Esophagus squamous epithelium (tissue), 5 donors: ENCODE measurements at places on chromosomes 5 and 9.

- no peak for DNase-seq
Observed at GRCh38 chr5:107919969-107920368, 249.2 kb upstream of the EFNA5 start.

DNA sequence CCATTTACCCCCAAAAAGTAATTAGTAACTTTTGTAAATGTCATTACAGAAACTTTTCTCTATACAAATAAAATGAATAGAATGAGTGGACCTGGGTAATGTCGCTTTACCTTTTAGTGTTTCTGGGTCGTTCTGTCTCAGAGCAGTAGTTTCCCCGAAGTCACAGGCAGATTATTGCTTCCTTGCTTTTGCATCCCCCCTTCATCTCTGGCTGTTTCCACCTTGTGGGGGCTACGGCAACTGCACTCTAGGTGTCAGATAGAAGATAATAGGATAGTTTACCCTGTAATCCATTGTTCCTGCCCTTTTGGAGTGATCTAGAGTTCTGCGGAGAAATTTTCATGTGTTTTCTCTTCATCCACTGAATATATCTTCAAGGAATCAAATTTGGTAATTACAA lies 68.7 kb downstream of the PRR16 start:
- no peak for DNase-seq

- DNase-seq: no peak
Observed at GRCh38 chr5:6686915-6687409, 26.3 kb upstream of the TENT4A start.

GRCh38 chr5:31156631-31157160 lies 36.8 kb upstream of the CDH6 start:
- DNase-seq: no peak

DNA sequence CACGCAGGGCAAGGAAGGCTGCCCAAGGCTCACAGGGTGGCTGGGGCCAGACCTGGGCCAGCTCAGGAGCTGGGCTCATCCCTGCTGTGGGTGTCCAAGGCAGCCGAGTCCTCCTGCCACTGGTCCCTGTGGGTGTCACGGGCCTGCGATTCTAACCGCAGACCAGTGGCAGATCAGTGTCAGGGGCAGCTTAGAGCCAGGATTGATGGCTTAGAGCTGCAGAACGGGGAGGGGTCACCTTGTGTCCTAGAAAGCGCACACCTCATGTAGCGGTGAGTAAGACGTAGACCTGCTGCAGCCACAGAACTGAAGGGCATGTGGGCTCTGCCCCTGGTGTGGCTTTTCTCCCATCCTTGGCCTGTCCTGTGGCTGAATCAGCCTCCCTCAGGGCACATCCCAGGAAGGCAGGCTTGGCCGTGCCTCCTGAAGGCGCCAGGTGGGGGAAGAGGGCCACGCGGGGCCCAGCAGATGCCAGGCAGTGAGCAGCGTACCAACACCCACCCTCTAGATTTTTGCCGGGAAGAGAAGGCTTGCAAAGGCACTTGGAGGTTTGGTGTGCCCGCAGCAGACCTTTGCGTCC lies 78.3 kb upstream of the FCN2 start:
- no peak for DNase-seq

DNA sequence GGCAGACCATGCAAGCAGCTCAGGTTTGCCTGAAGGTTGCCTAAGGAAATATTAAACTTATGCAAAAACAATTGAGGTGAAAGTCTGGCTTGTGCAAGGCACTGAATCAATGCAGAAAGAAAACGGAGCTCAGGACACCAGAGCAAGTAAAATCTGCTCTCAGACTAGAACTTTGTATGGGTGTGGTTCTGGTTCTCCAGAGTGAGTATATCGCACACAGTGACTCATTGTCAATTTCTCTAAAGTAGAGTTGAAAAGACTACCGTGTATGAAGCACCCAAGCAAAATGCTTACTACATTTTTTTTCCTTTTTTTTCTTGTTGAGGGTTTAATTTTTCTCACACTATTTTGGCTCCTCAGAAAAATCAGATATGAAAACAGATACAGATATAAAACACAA lies 650.3 kb upstream of the CDH10 start:
- no peak for DNase-seq

DNA sequence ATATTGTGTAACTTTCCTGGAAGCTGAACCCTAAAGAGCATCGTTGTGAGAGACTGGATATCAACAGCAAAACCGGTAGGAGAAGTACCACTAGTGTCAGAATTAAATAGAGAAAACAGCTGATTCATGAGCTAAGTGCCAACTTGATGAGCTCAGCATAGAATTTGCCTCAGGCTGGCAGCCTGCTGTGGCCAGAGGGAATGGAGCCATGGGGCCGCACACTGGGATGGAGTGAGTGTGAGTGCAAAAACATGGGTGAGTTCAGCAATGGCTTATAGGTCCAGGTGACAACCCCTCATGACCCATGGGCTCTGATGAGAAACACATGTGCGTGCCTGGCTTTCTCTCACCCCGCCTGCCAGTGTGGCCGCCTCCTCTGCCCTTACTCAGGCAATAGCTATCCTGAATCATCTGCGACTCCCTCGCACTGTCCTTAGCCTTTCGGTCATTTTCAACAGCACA lies 25.4 kb downstream of the ADAMTS16 start:
- DNase-seq: no peak

DNA sequence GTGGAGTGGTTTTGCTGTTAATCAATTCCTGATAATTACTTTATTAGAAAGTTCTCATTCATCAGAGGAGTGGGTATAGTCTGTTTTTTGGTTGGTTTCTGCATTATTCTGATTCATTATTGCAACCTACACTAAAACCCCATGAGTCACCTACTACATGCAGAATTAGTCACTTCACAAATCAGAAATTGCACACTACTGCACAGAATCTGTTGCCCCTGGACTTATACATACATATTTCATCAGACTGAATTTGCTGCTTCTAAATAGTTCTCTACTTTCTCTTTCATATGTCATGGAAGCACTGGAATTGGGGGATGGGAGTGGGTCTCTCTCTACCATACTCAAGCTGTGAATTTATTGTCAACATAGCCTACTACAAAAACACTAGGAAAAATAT lies 585.1 kb downstream of the DNAH5 start:
- no peak for DNase-seq

DNA sequence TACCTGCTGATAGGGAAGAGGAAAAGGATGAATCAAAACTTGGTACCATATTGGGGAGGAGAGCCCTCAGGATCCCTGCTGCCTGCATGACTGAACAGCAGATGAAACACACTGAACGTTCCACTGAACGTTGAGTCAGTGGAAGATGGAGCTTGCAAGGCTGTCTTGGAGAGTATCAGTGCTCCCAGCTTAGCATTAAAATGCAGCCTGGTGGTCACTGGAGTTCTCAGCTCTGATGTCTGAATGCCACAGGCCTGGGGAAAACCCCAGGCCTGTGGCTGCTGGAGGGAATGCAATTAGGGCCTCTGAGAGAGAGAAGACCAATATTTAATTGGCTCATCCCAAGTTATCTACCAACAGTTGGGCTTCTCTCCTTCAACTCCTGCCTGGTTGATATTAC lies 54.5 kb downstream of the PDE4D start:
- no peak for DNase-seq

DNA sequence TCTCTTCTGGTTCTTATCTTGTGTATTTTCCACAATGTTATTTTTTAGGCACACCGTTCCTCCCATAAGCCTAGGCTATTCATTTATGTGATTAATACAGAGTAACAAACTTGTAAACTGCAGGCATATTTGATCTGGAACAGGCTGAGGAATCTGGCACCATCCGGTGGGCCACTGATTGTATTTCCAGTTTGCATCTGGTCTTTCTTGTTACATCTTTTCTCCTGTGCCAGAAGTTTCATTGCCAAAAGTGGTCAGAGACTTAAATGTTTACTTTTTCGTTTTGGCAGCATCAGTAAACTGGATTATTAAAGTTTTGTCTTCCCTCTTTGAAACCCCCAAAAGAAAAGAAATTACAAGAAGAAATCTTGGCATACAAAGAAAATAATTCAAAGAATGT lies 17.9 kb upstream of the ZCCHC7 start:
- DNase-seq: no peak

GRCh38 chr9:124551472-124552272 lies 44.5 kb upstream of the NR5A1 start:
- DNase-seq: no peak

GRCh38 chr5:132459983-132460838 lies 30.4 kb downstream of the IRF1 start:
- DNase-seq: no peak

DNA sequence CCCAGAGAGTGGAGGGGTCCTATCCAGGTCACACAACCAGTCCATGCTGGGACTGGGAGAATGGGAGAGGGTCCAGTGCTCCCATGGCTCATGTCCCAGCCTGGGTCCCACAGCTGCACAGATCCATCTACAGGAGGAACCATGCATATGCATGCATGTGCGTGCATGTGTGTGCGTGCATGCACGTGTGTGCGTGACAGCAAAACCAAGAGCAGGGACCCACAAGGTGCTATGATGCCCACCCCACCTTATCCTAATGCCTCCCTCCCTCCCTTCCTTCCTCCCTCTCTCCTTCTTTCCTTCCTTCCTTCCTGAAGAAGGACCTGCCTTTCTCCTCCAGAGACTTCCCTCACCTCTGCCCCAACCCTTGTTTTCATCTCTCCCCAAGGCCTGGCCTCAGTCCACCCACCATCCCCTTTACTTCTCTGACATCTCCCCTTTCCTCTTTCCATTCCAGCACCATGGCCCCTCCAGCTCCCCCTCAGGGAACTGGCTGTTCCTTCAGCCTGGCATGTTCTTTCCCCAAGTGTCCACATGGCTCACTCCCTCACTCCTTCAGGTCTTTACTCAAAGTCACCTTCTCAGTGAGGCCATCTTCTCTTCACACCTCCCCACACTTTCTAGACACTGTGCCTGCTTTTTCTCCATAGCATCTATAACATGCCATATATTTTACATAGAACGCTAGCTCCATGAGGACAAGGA lies 21.8 kb downstream of the AQP7 start:
- DNase-seq: no peak

- no peak for DNase-seq
Observed at GRCh38 chr5:110161162-110161561, 471.4 kb downstream of the MAN2A1 start.

GRCh38 chr5:43485406-43485805 lies 1.7 kb upstream of the TMEM267 start:
- no peak for DNase-seq

GRCh38 chr9:87499424-87500017 lies 1.9 kb downstream of the DAPK1 start:
- no peak for DNase-seq

GRCh38 chr5:35101016-35101415 lies 53.3 kb upstream of the AGXT2 start:
- no peak for DNase-seq

- DNase-seq: no peak
Observed at GRCh38 chr9:94855903-94856302, 129.4 kb downstream of the AOPEP start.

GRCh38 chr5:123976379-123977033 lies 464.5 kb downstream of the CSNK1G3 start:
- no peak for DNase-seq

DNA sequence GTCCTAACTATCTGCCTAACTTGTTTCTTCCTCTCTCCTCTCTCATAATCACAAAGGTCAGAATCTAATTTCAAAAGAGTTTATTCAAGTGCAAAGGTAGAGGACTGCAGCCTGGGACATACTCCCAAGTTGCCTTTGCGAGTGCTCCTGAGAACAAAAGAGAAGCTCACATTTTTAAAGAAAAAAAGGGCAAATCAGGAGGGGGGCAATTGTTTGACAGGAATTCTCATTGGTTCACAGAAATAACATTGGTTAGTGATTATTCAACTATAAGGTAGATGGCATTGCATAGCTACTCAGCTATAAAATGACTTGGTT lies 108.1 kb upstream of the RAI14 start:
- no peak for DNase-seq

- DNase-seq: no peak
Observed at GRCh38 chr5:59293700-59294099, 599.8 kb downstream of the PDE4D start.

DNA sequence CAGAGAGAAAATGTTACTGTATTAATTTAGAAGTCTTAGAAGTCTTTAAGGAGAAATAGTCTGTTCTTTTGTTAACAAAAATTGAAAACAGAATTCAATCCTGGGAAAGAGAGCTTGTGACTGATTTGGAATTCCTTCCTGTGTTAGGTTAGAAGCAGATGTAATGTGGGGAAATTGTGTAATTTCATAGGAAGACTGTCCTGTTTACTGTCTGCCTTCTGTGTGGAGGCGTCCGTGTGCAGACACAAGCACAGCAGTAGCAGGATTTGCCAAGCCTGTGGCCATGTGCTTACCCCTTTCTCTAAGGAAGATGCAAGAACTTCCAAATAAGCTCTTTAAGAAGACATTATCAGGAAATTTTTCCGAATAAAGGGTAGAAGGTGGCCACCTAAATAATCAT lies 36.7 kb upstream of the F2R start:
- no peak for DNase-seq

DNA sequence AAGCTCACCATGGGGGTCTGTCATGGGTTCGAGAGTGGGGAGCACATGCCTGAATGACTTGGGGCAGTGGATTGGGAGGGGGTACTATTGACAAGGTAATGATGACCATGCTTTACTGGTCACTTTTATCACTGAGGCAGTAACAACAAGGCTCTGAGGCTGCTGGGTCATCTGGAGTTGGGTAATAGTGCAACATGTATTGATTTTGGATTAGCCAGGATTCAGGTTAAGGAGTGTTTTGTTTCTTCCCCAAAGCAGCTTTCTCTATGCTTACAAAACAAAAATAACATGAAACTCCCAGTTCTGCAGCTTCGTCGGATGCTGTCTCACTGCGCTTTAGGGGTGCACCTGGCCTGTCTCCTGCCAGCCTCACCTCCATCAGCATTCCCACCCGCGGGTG lies 155.3 kb downstream of the GADD45G start:
- no peak for DNase-seq

DNA sequence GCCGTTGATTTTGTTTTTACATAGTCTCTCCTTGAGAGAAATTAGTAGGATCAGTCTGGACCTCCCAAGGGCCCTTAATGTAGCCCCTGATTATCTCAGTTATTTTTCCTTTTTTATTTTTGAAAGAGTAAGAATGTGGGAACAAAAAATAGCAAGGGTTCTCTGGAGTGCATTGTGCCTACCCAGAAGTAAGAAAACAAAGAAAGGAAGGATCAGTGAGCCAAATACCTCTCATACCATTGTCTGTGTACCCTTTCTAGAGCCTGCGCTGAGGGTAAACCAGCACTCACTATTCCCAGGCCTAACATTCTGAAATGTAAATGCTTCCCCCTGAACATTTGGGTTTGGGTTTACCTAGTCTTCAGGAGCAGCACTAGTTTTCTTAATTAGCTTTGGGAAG lies 213.0 kb upstream of the TARS1 start:
- no peak for DNase-seq

DNA sequence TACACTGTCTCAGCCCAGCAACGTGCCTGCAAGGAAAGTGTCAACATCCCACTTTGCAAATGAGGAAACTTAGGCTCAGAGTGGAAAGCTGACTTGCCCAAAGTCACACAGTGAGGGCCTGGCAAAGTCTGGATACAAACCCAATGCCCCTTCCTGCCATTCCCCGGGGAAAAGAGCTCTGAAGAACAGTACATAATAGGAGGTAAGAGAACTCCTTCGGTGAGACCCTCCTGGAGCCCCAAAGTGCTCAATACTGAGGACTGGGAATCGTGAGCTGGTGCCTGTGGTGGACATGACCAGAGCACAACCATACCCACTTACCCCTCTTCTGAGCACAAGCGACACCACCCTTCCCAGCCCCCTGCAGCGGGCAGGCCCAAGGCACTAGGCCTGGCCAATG lies 13.4 kb upstream of the CPLX2 start:
- no peak for DNase-seq
